Activated T-cell treated with anti-CD3 and anti-CD28 coated beads for 48 hours (primary cell): ENCODE measurements at places on chromosomes 1 and 21.

DNA sequence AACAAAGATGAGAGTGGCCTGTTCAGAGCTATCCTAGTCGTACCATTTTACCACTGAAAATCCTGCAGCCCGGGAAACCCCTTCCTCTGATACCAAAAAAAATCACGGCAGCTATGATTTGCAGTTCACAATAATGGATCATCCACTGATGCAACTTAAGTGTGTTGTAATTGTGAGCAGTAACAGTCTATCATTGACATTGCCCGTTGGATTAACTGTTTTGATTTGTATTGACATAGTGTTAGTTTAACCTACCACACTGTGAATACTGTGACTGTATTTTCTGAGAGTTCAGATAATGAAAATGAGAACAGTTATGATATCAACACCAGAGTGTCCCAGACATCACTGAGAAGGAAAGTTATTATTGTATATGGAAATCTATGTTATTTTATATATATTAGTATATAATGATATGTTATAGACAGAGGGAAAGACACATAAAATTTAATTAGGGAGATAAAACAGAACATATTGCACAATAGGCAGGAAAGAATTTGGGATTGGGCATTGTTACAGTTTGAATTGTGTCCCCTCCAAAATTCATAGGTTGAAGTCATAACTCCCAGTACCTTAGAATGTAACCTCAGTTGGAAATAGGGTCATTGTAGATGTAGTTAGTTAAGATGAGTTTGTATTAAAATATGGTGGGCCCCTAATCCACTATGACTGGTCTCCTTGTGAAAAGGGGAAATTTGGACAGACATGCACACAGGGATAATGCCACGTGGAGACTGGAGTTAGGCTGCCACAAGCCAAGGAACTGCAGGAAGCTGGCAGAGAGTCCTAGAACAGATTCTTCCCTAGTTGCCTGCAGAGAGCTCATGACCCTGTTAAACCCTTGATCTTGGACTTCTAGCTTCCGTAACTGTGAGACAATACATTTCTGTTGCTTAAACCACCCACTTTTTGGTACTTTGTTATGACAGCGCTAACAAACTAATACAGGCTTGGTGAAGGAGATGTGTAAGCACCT is 54.4 kb downstream of the TLCD4 start:
- DNase-seq: no peak

- no peak for DNase-seq
Observed at GRCh38 chr21:29074783-29075182, 1.3 kb upstream of the CCT8 start.

DNA sequence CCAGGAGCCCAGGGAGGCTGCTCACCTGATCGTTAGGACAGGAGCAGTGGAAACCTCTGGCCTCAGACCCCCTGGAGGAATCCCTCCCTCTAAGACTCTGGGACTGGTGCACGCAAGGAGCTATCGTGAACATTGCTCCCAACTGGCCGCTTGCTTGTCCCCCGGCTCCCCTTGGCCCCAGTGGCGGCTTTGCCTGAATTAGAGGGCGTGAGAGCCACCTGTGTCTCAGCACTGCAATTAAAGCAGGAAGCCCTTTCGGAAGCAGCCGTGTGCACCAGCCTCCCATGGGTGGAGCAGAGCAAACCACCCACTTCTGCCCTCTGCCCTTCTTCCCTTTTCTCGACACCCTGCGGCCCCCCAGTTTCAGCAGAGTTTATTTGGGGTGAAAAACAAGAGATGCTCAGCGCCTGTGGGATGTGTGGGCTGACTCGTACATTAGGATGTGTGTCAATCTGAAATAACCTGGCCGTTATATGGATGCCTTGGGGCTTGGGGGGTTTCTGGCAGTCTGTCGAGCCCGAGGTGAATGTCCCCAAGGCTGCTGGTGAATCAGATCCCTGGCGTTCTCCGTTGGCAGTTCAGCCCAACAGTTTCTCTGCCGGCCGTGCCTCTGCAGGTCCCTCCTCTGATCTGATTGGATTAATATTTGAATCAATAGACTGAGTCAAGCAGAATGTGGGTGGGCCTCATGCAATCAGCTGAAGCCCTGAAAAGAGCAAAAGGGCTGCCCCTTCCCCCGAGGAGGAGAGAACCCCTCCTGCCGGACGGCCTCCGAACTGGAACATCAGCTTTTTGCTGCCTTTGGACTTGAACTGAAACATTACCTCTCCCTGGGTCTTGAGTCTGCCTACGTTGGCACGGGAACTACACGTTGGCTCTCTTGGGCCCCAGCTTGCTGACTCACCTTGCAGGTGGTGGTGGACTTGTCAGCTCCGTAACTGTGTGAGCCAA is 7.3 kb upstream of the UMODL1 start:
- peak; percentile 45 for DNase-seq

- no peak for DNase-seq
Observed at GRCh38 chr1:206589206-206589605, 23.1 kb downstream of the EIF2D start.
